Stimulated activated CD4-positive, alpha-beta T cell treated with anti-CD3 and anti-CD28 coated beads, Interleukin-2, amount 100 ng/mL, for 48 hours (primary cell): ENCODE measurements at places on chromosomes 5 and 9.

DNA sequence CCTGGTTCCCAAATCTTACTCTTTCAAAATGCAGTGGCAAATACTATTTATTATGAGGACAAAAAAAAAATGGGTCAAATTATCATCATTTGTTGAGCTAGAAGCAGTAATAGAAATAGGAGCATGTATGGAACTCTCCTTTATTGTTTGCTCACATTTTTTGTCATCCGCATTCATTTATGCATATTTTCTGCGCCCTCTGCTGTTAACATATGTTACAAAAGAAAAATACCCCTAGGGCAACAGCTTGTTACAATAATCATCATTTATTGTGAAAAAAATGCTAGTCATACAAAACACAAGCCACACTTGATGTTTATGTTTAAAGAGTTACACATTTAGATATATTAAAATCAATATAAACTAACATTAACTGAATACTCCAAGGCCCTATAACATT lies 328.2 kb downstream of the TUSC1 start:
- no peak for DNase-seq

DNA sequence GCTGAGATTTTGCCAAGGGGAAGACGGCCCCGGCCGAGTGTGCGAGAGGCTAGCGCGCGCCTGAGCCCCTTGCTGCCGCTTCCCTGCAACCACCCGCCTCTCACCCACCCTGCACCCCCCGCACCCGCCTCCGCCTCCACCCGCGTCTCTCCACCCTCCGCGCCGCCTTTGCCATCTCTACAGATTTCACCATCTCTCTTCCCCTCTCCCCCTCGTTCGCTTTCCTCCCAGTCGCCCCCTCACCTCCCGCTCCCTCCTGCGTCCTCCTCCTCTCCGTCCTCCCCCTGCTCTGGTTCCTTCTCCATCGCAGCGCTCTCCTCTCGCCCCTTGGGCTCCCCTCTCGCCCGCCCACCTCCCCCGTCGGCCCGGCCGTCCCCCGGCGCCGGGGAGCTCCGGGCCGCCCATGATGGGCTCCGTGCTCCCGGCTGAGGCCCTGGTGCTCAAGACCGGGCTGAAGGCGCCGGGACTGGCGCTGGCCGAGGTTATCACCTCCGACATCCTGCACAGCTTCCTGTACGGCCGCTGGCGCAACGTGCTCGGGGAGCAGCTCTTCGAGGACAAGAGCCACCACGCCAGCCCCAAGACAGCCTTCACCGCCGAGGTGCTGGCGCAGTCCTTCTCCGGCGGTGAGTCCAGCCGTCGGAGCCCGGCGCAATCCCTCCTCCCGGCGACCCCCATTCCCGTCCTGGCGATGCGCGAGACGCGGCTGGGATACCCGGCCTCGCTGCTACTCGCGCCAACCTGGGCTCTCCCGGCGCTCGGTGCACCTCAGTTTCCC lies at the start of gene PRDM12:
PRDM12 (plus strand) TSS at position 344 of the 778 bp plus-strand sequence; CDS start at position 404, 60 bp downstream.
- no peak for DNase-seq

DNA sequence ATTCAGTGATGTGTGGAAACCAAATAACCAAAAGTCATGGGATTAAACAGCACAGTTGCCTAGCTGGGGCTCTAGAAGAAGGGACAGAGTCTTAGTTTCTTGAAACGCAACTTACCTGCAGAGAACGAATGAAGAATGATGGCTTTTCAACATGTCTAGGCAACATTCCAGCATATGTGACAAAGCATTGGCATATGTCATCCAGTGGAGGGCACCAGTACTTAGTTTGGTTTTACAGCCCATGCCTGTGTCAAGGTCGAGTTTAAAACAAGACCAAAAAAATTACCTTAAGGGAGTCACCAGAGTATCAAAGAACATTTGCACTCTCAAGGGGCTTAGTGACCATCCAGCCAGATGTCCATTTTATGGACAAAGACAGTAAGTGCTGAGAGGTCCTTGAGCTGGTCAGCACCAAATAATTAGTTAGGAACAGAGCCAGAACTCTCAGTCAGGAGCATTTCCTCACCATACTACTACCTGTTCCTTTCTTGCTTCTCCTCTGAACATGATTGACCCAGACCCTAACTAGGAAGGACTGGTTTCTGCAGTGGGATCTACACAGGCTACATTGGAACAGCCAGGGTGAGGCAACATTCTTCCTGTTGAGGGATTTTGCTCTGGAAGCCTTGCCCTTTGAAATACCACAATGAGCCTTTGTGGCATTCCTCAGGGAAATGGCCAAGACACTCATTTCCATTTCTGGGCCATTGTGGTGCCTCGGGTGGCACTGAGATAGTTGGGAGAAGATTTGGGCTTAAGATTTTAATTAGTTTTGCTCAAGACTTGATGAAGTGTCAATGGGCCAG lies 75.4 kb upstream of the ANKH start:
- no peak for DNase-seq

DNA sequence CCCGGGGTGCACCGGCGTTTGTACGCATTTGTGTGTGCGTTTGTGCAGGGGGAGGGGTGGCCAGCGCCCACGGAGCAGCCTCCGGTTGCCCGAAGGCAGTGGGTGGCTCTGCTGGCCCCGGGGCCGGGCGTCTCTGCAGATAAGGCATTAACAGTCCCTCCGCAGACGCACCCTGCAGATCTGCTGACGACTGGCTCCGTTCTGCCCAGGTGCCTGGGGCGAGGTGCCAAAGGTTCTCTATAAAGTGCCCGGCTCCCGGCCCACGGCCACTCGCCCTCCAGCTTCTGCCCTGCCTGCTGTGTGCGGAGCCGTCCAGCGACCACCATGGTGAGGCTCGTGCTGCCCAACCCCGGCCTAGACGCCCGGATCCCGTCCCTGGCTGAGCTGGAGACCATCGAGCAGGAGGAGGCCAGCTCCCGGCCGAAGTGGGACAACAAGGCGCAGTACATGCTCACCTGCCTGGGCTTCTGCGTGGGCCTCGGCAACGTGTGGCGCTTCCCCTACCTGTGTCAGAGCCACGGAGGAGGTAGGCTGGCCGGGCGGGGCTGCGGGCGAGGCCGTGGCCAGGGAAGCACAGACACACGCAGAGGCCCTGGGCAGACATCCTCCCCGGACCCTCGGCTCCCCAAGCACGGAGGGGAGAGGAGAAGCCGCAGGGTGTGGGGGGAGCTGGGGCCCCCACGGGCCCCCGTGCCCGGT lies at the start of gene SLC6A19:
SLC6A19 (plus strand) TSS at position 269 of the 699 bp plus-strand sequence; CDS start at position 325, 56 bp downstream.
- no peak for DNase-seq

- no peak for DNase-seq
Observed at GRCh38 chr9:105908069-105908468, 213.7 kb downstream of the TMEM38B start.

DNA sequence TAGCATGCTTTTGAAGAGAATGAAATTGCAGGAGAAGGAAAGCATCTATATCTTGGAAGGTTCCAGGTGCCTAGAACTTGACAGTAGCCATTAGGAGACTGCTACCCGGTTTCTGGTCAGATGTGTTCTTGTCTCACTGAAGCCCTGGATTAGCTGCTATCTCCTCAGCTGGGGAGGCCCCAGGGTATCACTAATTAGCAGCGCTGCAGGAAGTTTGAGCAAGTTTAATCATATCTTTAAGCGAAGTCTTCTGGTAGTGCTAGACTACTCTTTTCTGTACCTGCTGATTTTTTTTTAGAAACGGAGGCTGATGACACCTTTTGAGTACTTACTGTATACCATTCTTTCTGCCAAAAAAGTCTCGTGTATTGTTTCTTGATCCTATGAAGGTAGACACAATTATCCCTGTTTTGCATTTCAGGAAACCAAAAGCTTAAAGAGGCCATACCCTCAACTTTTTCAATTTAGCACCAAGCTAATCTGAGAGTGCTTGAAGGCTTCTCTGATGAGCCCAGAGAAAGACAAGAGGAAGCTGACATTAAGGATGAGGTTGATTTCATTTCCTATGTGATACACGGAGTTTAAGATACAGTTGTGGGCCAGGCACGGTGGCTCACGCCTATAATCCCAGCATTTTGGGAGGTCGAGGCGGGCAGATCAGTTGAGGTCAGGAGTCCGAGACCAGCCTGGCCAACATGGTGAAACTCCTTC lies 201.3 kb downstream of the ARHGAP26 start:
- no peak for DNase-seq

DNA sequence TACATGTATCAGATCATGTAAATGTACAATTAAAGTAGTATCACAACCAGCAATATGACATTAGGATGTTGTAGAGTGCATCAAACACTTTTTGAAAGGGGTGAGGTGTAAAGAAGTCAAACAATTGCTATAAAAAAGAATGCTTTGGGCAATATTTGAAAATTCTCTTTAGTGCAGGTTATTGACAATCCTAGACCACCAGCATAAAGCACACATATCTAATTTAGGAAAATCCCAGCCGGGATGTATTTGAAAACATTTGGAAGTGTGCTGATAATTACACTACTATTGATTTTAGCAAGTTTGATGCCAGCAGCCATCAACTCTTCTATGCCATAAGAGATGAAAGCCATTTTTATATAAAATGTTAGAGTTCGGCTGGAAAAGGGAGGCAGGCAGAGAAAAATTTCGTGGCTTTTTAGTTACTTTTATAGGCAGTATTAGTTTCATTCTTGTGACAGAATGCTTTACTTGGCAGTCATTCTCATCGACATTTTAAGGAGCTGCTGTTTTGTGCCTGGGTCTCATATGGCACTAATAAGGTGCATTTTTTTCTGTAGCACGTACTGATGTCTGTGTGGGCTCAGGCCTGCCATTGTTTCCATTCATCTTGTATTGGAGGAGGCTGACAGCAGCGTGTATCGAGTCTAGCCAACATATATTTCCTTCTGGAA lies 285.7 kb downstream of the AOPEP start:
- DNase-seq = no peak

GRCh38 chr9:120571443-120572257 lies 8.3 kb downstream of the CDK5RAP2 start:
- no peak for DNase-seq

- DNase-seq = no peak
Observed at GRCh38 chr9:122056484-122056883, 36.6 kb downstream of the TTLL11 start.

- DNase-seq = no peak
Observed at GRCh38 chr9:130770679-130771442, 64.2 kb upstream of the ABL1 start.

- no peak for DNase-seq
Observed at GRCh38 chr5:30069441-30070263, 1123.8 kb upstream of the CDH6 start.

DNA sequence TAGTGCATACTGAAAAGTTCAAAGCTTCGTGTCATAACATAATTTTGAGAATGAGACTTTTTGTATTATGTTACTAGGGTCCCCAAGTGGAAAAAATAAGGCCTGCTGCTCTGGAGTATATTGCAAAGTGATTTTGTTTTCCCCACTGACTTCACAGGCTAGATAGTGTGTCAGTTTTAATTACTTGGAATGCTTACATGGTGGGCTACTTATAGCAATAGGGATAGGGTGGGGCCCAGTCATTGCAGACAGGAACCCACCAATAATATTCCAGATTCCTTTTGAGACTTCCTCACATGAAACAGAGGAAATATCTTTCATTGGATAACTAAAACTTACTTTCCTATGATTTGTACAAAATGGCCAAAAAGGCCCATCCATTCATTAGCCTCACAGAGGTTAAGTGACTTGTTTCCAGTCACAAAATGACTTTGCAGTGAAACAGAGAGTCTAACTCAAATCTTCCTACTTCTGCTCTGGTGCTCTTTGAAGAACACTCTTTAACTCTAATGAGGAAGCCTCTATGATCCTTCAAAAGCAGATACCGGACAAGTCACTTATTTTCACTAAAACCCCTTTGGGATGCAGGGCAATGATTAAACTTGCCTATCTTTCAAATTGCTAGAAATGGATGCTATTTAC lies 16.2 kb upstream of the MEF2C start:
- DNase-seq = no peak

DNA sequence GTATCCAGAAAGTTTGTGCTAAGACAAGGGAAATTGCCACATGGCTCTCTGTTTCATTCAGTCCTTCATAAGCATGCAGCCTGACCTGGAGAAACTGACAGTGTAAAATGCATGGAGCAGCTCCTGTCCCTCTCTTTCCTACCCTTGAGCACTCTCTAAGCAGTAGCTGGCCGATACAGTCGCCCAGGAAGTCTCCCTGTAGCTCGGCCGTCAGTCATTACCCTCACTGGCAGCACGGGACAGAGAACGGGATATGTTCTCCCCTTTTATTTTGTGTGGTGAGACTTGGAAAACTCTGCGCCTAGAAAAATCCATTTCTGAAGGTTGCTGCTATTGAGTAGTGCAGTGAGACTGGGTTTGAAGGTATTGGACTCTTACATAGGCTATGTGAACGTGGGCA lies 56.8 kb upstream of the KCNMB1 start:
- no peak for DNase-seq

- no peak for DNase-seq
Observed at GRCh38 chr5:177494346-177495195, 2.8 kb downstream of the PDLIM7 start.

GRCh38 chr5:147393874-147394672 lies 115.8 kb downstream of the DPYSL3 start:
- no peak for DNase-seq

DNA sequence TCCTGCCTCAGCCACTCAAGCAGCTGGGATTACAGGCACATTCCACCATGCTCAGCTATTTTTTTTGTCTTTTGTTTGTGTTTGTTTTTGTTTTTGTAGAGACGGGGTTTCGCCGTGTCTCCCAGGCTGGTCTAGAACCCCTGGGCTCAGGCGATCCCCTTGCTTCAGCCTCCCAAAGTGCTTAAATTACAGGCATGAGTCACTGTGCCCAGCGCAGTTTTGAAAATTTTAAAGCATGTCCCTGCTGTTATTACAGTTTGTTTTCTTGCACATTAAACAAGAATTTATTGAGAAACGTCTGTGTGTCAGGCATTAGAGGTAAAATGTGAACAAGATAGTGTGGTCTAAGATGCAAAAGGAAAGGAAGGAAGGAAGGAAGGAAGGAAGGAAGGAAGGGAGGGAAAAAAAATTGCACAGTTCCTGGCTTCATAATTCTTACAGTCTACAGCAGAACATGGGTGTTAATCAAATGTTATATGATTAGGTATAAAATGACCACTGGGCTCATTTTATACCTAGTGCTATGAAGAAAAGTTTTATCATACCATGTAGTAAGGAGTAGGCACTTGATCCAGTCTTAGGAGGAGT lies 205.4 kb downstream of the SNX18 start:
- no peak for DNase-seq

DNA sequence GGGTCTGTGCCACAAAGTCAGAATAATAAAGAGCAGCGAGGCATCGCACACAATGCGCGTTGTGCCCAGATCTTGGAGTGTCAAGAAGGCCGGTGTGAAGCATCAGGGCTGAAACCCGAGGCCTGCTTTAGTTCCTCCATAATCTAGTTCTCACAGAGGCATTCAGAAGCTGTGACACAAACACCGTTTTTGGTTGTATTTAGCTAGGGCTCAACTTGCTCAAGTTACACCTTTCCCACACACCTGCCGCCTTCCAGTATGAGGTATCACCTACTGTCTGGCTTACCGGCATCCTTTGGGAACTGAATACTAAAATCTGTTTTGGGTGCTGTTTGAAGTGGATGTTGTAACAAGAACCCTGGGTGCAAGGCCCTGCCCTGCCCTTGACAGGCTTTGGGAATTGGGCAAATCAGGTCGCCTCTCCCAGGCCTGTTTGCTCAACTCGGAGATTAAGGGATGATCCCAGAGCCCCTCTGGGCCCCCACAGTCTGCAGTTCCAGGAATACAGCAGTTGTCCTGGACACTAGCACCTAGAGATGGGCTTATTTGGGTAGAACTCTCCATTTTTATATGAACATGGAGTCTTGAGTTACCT lies 27.0 kb downstream of the SLC25A25 start:
- DNase-seq = no peak

GRCh38 chr9:91419222-91420191 lies 4.1 kb downstream of the NFIL3 start:
- no peak for DNase-seq
